ENCODE measurements at places on chromosomes 2 and 18. TPM values are rescaled to one million over a fixed set of nuclear protein-coding genes. Genes with fewer than 3 reads are reported as not detected.

GRCh38 chr2:187266645-187267044 lies 181.4 kb downstream of the CALCRL start:
- H3K27me3 ChIP-seq, result no peaks in the 10 kb centered on the region
- H3K4me1 ChIP-seq, result no peaks in the 10 kb centered on the region

Gene CRIM1
- 3.9 TPM for total RNA-seq

Gene LONRF2
- total RNA-seq, result 0.02 TPM

GRCh38 chr18:46333431-46334135 lies 229.4 kb downstream of the HAUS1 start:
- peak overlapping the region; percentile 27 for H3K27ac ChIP-seq
- peaks cover 54% of the 10 kb centered on the region for H3K27me3 ChIP-seq
- DNase-seq, result peak; percentile 62
- peaks cover 12% of the 10 kb centered on the region for H3K4me1 ChIP-seq

Gene CCDC178
- total RNA-seq, result not detected

- H3K36me3 ChIP-seq, result no peaks in the 10 kb centered on the region
- no peaks in the 10 kb centered on the region for H3K4me1 ChIP-seq
- H3K4me3 ChIP-seq, result no peak overlapping the region
- no peak for DNase-seq
- no peaks in the 10 kb centered on the region for H3K27me3 ChIP-seq
- no peak overlapping the region for H3K27ac ChIP-seq
Measured at GRCh38 chr2:100394111-100394641, 23.3 kb downstream of the CHST10 start.

Gene HNRNPA3
- total RNA-seq, result 290 TPM

DNA sequence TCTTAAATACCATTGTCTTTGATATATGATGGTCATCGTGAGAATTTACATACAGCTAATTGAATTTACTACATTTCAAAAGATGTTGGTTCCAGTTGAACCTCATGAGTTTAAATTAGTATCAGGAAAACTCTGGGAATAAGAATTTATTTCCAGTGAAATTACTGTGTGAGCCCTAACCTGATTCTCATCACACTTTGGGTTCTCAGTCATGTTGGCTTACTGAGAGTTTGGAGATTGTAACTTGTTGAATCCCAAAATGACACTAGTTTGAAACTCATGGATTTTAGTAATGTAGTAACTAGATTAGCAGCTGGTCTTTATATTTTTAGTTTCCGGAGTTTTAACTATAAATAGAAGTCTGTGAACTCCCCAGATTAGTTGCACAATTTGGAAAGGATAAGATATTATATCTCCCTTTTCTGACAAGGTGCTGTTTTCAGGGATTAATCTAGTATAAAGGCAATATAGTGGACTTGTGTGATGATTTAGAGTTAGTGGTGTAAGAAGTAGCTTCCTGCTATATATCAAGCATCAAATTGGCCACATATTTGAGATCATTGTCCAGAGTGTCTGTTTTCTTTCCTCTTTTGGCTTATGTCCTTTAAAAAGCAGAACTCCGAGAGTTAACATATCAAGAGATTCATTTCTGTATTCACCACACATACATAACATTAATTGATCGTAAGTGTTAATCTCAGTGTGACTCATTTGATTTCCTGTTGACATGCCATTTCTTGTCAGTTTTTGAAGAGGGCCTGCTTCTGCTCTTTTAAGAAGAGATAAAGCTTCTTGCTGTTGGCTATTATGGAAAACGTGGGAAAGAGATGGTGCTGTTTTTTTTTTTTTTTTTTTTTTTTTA lies 15.7 kb downstream of the NDUFV2 start:
- peaks cover 63% of the 10 kb centered on the region for H3K36me3 ChIP-seq
- peak overlapping the region; percentile 99 for H3K27ac ChIP-seq
- no peaks in the 10 kb centered on the region for H3K27me3 ChIP-seq
- H3K4me3 ChIP-seq, result peak overlapping the region; percentile 66

Gene ZNF521
- not detected for total RNA-seq

DNA sequence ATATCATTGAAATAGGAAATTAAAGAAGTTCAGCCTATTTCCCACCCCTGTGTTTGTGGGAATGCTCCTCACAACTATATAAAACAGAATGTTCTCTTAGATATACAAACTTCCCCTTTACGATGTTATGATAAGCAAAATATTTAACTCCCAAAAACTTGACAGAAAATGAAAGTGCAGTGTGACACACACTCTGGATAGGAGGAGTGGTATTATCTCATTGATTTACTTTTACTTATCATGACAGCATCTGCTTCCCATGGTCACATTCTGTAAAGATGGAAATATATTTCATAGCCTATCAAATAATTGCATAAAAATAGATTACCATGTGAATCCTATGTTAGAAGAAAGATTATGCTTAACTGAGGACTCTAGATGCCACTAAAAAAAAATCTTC lies 96.6 kb upstream of the STK17B start:
- peaks cover 76% of the 10 kb centered on the region for H3K4me1 ChIP-seq
- no peak for DNase-seq
- H3K27me3 ChIP-seq, result no peaks in the 10 kb centered on the region
- peak overlapping the region; percentile 89 for H3K27ac ChIP-seq

Gene C1QL2
- not detected for total RNA-seq

- H3K27ac ChIP-seq, result peak overlapping the region; percentile 76
- H3K4me1 ChIP-seq, result peaks cover 87% of the 10 kb centered on the region
- DNase-seq, result no peak
- H3K27me3 ChIP-seq, result no peaks in the 10 kb centered on the region
- H3K4me3 ChIP-seq, result no peak overlapping the region
Measured at GRCh38 chr2:134231301-134231964, 22.4 kb upstream of the MGAT5 start.

- no peaks in the 10 kb centered on the region for H3K27me3 ChIP-seq
- no peak overlapping the region for H3K4me3 ChIP-seq
- H3K27ac ChIP-seq, result no peak overlapping the region
- no peaks in the 10 kb centered on the region for H3K4me1 ChIP-seq
Measured at GRCh38 chr18:64273724-64274123, 124.8 kb upstream of the LINC00305 start.

DNA sequence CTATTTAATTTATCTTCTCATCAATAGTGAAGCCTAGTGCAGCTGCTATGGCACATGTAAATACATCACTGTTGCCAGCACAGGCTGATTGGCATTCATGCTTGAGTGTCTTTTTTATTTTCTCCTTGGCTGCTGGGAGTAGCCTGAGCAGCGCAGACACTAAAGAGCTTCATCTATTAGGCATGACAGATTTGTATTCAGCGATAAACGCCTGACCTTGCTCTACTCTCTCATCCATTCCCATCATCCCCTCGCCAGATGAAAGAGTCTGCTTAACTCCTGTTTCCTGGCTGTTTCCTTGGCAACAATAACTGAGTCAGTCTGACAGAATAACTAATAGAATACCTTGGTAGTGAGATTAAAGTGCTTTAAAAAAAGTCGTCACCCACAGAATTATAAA lies 753.6 kb downstream of the DCC start:
- no peak overlapping the region for H3K27ac ChIP-seq
- H3K4me1 ChIP-seq, result no peaks in the 10 kb centered on the region
- H3K27me3 ChIP-seq, result no peaks in the 10 kb centered on the region
- no peak for DNase-seq
- no peaks in the 10 kb centered on the region for H3K36me3 ChIP-seq

Gene SNTG2
- total RNA-seq, result 0.57 TPM

GRCh38 chr2:69514819-69515218 lies 77.6 kb upstream of the NFU1 start:
- H3K36me3 ChIP-seq, result peaks cover 74% of the 10 kb centered on the region
- no peak overlapping the region for H3K27ac ChIP-seq
- peaks cover under 1% of the 10 kb centered on the region for H3K4me1 ChIP-seq
- H3K27me3 ChIP-seq, result no peaks in the 10 kb centered on the region

DNA sequence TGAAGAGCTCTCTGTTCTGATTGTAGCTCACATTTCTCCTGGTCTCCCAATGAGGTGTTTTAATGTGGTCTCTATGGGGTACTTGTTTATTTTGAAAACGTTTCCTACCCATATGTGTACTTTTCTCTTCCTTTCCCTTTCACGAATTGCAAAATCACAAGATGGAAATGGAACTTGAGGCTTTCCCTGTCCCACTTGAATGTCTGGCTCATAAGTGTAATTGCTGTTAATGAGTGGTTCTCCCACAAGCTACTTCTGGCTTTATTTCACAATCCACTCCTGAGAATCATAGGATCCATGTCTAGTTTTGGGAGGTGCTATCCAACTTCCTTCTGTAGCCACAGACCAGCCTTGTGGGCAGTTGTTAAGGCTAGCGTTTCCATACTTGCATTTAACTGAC lies 81.1 kb upstream of the CAVIN2 start:
- H3K4me3 ChIP-seq, result no peak overlapping the region
- H3K4me1 ChIP-seq, result no peaks in the 10 kb centered on the region

- no peak for DNase-seq
- H3K4me3 ChIP-seq, result no peak overlapping the region
- H3K4me1 ChIP-seq, result peaks cover 24% of the 10 kb centered on the region
- H3K36me3 ChIP-seq, result no peaks in the 10 kb centered on the region
Measured at GRCh38 chr18:32468147-32468845, 2.4 kb downstream of the GAREM1 start.

Gene ONECUT2
- under 0.01 TPM for total RNA-seq

GRCh38 chr2:126846241-126846640 lies 52.4 kb upstream of the TEX51 start:
- H3K4me3 ChIP-seq, result no peak overlapping the region
- no peaks in the 10 kb centered on the region for H3K4me1 ChIP-seq
- no peak for DNase-seq
- H3K27me3 ChIP-seq, result peaks cover 2% of the 10 kb centered on the region

Gene LYPD6B
- not detected for total RNA-seq

DNA sequence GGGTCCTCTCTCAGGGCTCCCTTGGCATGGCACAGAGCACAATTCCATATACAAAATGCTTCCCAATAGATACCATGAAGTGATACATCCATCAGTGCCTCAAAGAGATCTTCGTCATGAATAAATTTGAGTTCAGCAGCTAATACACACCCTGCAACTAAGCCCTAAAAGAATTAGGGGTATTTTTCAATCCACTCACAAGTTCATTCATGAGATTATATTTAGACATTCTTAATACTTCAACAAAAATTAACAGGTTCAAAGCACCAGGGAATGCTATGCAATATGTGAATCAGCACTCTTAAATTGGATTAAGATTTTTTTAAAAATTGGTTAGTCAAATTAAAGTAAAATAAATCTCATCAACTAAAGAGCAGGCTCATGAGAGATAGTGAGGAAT lies 79.7 kb downstream of the PID1 start:
- H3K4me1 ChIP-seq, result no peaks in the 10 kb centered on the region
- H3K36me3 ChIP-seq, result peaks cover 4% of the 10 kb centered on the region
- no peak overlapping the region for H3K27ac ChIP-seq
- no peak for DNase-seq
- no peaks in the 10 kb centered on the region for H3K27me3 ChIP-seq

DNA sequence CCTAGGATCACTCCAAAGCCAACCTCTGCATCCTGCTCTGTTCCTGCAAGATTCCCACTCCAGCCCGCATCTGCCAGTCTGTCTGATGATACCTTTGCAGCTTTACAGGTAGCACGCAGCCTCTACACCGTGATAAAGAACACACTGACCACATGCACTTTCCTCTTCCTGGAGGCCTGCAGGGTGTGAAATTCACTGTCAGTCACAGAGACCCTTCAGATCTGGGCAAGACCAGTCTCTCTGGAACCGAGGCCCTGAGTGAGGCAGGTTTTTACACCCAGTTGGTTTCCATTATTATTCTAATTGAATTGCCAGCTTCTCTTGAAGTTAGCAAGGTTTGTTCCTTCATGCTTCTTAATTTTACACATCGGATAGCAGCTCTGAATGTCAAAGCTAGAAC lies 30.5 kb upstream of the TWIST2 start:
- H3K27me3 ChIP-seq, result peaks cover 57% of the 10 kb centered on the region
- no peak for DNase-seq
- H3K27ac ChIP-seq, result no peak overlapping the region
- no peaks in the 10 kb centered on the region for H3K36me3 ChIP-seq
- no peak overlapping the region for H3K4me3 ChIP-seq

DNA sequence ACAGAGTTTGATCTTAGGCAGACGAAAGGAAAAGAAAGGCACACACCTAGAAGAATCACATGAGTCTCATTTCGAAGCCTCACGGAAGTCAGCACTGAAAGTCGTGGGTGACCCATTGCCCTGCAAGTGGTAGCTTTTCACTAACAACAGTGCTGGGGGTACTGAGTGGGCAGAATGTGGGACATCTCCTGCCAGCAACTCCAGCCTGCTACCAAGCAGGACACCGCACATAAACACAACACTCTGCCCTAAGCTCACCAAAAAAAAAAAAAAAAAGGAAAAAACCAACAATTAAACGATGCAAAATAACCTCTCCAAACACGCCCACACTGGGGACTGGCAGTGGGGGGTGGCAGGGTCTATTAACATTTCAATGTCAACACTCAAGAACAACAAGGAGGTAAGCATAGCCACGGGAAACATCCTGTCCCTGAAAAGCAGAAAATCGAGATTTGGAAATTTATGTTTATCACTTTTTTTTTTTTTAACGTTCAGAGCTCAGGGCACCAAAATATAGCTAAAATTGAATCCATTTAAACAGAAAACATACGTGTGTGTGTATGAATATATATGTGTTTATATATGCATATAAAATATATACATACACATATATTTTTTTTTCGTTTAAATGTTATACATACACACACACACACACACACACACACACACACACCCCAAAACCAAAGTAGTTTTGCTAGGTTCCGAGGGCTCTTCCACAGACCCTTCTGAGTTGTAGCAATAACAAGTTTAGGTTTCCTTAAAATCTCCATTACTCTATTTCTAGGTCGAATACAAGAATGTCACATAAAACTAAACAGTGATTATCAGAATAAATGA lies 2.2 kb downstream of the INO80D start:
- H3K4me3 ChIP-seq, result peak overlapping the region; percentile 90
- H3K27ac ChIP-seq, result peak overlapping the region; percentile 95
- H3K27me3 ChIP-seq, result no peaks in the 10 kb centered on the region
- H3K4me1 ChIP-seq, result peaks cover 36% of the 10 kb centered on the region

Gene ACMSD
- not detected for total RNA-seq

Gene REG1B
- total RNA-seq, result not detected

Gene NDUFAF7
- total RNA-seq, result 22.9 TPM

Gene LRP2
- total RNA-seq, result 1.9 TPM

- DNase-seq, result no peak
- no peaks in the 10 kb centered on the region for H3K36me3 ChIP-seq
- H3K4me3 ChIP-seq, result no peak overlapping the region
Measured at GRCh38 chr18:40210696-40211095, 1744.3 kb upstream of the PIK3C3 start.

Gene ASXL3
- total RNA-seq, result not detected
